Endodermal cell (in vitro differentiated cells): ENCODE measurements at places on chromosomes 5 and 9.

DNA sequence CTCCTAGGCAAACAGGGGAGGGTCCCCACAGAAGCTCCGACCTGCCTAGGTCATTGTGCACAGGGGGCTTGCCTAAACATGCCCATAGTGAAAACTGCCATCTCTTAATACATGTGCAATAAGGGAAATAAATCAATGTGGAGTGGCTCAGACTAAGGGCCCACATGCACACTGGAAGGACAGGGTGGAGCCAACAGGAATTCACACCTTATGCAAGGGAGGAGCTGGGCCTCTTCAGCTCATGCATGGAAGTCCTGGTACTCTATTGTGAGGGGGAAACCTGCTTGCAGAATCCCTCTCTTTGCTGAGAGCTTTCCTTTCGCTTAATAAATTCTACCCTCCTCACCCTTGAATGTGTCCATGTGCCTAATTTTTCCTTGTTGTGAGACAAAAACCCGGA is 815.8 kb downstream of the EFNA5 start:
- DNase-seq: peak; percentile 75

- DNase-seq: no peak
These were observed 8.0 kb downstream of the TCF7 start for GRCh38 chr5:134122530-134122929.

- DNase-seq: peak; percentile 72
These were observed at the start of gene TUSC1 for GRCh38 chr9:25678147-25678666. Gene TUSC1, minus strand, starts transcription at chr9:25678444. Its CDS starts 132 bp downstream, at chr9:25678312.

DNA sequence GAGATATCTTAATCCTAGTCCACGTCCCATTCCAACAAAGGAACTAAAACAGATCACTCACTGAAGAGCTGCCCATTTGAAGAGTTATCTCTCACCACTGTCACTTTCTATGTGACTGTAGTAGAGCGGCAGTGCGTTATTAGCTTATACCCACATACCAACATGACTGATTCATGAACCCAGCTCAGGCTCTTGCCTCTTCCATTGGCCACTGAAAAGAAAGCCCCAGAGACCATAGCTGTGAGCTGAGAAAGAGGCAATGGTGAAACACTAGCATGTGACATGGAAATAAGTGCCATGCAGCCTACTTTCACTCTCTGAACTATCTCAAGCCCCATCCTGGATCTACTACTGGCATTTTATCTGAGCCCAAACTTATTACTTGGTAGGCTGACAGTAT is 151.7 kb upstream of the MOCS2 start:
- no peak for DNase-seq

GRCh38 chr5:57416278-57416994 is 66.2 kb downstream of the ACTBL2 start:
- DNase-seq: no peak

DNA sequence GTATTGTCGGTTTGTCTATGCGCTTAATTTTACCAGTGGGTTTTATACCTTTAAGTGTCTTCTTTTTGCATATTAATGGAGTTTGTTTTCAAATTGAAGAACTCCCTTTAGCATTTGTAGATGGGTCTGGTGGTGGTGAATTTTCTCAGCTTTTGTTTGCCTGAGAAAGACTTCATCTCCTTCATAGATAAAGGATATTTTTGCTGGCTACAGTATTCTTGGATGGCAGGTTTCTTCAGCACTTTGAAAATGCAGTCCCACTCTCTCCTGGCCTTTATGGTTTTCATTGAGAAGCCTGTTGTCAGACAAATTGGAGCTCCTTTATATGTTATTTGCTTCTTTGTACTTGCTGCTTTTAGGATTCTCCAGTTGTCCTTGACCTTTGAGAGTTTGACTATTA is 142.1 kb downstream of the RAB3C start:
- DNase-seq: no peak

GRCh38 chr9:131407717-131408195 is 13.9 kb downstream of the PRRC2B start:
- DNase-seq: peak; percentile 92

GRCh38 chr9:122371846-122372245 is 1.0 kb downstream of the PTGS1 start:
- no peak for DNase-seq

DNA sequence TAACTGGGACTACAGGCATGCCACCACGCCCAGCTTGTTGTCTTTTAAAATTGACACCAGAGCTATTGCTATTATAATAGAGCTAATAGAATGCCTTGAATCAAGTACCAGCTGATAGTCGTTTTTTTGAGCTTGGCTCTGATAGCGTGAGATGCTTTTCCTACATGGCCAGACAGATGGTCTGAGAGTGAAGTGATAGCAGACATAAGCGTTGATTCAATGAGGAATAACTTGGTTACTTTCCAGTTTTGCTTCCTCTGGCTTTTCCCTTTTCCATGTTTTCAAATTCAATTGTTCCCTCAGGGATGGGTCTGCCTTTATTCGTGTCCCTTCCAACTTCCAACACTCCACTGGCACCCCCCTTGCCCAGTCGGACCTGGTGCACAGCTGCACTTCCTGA is 15.4 kb downstream of the AGXT2 start:
- DNase-seq: no peak

- DNase-seq: no peak
These were observed 520.8 kb upstream of the DAP start for GRCh38 chr5:11281842-11282241.

DNA sequence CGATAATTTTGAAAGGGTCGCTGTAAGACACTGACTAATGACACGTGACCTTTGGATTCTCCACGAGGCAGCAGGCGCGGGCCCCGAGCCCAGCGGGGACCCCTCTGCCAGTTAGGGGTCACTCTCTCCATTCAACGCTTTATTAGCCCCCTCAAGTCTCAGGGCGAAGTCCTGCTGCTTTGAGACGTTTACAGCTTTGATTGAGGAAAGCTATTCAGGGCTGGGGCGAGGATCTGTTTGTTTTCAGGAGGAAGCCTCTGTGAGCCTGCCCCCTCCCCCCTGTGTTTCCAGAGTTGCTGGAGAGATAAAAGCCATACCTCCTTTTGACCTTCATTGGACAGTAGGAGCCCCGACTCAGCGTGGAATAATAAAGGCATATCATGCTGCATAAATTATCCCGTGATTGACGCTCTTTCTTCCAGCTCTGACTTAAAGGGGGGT is 31.4 kb upstream of the MSX2 start:
- peak; percentile 93 for DNase-seq

DNA sequence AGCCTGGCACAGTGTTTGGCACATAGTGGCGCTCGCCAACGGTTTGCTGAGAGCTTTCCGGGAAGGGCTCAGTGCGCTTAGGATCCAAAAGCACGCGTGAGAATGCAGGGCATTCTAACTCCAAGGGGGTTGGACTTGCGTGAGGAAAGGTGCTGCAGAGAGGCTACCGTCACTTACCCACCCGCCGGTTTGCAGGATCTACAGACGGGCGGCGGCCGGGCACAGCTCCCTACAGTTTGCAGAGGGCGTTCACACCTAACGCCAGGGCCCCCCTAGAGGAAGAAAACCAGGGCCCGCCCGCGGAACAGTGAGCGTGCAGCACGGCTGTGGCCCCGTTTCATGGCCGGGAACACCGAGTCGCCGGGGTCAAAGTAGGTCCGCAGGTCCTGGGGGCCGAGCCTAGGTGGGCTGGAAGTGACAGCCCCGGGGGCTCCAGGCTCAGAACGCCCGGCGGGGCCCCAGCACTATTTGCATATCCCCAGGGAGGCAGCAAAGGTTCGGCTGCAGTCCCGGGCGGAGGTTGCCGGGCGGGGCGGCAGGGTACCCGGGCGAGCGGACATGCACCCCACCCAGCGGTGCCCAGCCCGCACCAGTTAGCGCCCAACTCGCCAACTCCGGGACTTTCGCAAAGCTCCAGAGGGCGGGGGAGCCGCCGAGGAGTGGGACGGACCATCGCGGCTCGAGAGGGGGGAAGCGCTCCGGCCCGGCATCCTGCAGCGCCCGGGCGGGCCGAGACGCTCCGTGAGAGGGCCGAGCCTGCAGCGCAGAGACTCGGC is 526 bp upstream of the GALNT10 start:
- DNase-seq: peak; percentile 91

GRCh38 chr5:6083311-6083978 is 294.9 kb downstream of the MED10 start:
- DNase-seq: peak; percentile 69

- DNase-seq: no peak
These were observed 63.0 kb downstream of the LPAR1 start for GRCh38 chr9:110975278-110975677.

DNA sequence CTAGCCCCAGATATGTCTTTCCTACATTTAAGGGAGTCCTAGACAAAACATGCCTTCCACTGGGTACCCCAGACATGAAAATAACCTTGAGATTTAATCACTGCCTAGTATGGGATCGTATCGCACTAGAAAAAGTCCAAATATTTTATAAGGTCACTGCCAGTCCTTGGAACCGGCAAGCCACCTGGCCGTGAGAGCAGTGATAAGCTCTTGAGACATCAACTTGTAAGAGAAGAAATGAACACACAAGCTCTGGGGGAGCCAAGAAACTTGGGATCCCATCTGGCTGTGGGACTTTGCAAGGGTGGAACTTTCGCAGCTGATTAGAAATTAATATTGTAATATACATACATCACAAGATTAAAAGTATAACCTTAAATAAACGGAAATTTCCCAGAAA is 21.5 kb downstream of the MYO10 start:
- no peak for DNase-seq

DNA sequence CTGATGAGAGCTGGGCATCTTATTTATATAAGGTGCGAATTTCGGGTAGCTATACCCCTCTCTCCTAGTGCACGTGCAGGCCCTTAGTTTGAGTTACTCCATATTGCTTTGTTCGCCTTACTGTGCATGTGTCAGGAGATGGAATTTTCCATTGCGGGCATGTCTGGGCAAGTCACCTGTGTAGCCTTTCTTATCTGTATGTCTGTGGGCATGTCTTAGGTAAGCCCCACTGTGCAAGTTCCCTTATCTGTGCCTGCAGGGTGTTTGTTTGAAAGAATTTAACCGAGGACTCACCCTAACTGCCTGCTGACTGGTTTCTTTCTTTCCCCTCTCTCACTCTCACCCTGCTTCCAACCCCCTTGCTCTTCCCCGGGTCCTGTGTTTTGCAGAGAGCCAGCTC is 140.7 kb upstream of the RANBP3L start:
- DNase-seq: no peak

GRCh38 chr9:35826071-35826701 is 2.3 kb downstream of the FAM221B start:
- peak; percentile 73 for DNase-seq

DNA sequence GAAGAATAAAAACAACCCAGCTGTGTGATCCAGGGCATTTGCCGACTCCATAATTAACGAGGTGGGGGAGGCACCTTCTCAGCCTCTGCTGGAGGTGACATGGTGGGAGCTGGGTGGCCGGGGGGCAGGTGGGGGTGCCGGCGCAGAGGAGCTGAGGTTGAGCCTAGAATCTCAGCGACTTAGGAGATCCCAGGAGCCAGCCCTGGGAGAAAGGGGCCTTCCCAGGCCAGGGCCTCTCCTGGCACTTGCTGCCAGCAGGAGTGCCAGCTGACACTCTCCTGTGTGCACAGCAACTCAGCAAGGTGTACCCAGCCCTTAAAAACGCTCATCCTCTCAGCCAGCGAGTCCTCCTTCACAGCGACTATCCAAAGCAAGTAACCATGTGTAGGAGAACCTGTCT is 62.8 kb upstream of the FCN1 start:
- DNase-seq: no peak
